ENCODE measurements at places on chromosomes 7 and 10.

- no peak for DNase-seq
Observed at GRCh38 chr10:34176351-34176750, 638.7 kb downstream of the PARD3 start.

DNA sequence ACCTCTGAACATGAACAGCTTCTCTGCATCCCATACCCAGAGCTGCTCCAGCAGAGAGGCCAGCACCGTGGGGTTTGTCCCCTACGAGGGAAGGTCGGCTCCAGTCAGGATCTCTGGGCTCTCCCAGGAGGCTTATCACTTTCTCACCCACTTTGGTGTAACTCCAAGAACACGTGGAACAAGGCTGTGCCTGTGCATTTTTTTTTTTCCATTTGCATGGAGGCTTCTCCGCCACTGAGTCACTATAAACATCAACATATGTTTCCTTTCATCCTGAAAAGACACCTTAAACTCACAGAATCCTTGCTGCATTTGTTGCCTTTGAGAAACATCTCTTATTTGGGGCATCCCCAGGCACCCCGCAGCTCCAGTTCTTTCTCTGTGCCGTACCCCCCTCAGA lies 29.4 kb upstream of the ECHDC3 start:
- no peak for DNase-seq

GRCh38 chr7:111083413-111083812 lies 7.5 kb upstream of the LRRN3 start:
- no peak for DNase-seq

- DNase-seq: no peak
Observed at GRCh38 chr10:31620226-31621151, 301.5 kb downstream of the ZEB1 start.

- DNase-seq: no peak
Observed at GRCh38 chr7:128849156-128849515, 13.5 kb upstream of the ATP6V1F start.

GRCh38 chr10:80323311-80323710 lies 33.2 kb downstream of the DYDC1 start:
- no peak for DNase-seq

Data from cerebellar cortex (tissue), 1 donor.